ENCODE measurements at places on chromosomes 7 and 10.

DNA sequence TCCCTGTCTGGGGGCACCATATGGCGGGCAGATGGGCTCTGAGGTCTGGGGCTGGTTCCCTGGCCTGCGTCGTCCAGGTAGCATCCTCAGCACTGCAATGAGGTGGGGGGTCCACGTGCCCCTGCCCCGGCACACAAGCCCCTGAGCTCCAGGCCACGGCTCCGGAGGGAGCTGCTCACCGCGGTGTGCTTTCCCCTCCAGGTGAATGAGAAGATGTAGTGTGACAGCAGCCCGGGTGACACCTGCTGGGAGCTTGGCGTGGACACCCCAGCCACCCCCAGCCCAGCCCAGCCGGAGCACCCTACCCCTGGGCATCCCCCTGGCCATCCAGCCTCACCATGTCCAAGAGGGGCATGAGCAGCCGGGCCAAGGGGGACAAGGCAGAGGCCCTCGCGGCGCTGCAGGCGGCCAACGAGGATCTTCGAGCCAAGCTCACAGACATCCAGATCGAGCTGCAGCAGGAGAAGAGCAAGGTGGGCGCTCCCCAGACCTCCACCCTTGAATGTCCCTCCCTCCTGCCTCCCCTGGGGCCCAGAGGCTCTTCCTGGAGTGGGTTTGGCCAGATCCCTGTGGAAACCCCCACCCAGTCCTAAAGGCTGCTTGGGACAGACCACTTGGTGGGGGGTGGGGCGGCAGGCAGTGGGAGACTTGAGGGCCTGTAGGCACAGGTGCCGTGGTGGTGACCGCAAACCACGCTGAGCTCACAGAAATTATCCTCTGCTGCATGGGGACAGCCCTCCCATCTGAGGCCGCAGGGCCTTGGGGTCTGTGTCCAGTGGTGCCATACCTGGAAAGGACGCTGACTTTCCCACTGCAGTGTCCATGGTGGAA lies 38.9 kb downstream of the JAKMIP3 start:
- no peak for DNase-seq

DNA sequence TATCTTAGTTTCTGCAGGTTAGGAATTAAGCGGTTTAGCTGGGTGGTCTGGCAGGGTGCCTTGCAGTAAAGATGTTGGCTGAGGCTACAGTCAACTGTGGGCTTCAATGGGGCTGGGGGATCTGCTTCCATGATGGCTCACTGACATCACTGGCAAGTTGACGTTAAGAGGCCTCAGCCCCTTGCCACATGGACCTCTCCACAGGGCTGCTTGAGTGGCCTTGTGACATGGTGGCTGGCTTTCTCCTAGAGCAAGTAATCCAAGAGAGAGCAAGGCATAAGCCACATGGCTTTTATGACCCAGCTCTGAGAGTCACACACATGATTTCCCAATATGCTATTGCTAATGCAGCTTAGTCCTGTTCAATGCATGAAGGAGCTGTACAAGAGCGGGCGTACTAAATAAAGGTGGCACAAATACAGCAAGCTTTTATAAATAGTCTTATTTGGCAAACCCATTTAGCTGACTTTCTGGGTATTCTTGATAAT lies 109.1 kb downstream of the SEPTIN7 start:
- DNase-seq = no peak

DNA sequence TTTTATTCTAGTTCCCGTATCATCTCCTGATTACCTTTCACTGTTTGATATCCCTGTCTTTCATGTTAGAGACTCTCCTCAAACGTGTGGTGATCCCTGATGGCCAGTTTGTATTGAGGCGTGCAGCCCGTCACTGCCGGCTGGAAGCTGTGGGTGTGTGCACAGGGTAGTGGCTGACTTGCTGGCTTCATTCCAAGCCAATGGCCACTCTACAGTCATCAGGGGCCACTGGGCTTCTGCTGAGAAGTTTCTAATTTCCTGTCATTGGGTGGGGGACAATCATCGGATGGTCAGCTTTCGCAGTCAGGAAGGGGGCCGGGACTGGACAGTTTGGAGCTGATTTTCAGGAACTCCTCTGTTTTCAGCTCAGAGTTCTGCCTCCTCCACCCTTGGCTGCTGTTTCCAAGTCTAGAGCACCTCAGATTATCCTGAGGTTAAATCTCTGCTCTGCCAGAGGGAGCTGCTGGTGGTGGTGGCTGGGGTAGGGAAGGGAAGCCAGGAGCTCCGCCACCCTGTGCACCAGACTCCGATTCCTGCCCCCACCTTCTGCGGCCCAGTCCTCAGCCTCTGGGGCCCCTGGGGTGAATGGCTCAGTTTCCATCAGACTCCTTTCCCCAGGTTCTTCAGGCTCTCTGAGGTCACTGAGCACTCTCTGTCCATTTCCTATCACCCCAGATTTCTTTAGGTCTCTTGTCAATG lies 34.9 kb downstream of the BAIAP2L1 start:
- DNase-seq = no peak

DNA sequence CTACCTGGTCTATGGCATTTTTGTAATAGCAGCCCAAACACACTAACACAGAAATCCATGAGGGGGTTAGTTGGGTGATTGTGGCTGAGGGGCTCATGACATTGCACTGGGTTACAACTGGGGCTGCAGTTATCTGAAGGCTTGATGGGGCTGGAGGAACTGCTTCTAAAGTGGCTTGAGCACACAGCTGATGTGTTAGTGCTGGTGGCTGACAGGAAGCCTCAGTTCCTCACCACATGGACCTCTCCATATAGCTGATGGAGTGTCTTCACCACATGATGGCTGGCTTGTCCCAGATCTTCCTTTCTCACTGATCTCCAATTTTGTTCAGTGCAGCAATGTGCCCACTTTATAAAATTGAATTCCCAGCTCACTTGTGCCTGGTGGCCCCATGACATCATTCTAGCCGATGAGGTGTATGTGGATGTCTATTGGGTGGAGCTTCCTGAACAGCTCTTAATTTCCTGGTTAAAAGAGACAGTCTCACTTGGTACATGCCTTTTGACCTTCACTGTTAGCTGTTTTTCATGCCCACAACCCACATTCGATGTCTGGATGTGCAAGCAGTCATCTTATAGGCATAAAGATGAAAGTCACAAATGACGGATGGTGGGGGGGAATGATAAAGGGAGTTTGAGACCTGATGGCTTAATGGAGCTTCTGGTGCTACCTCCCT lies 166.9 kb upstream of the BMPER start:
- DNase-seq = no peak

- DNase-seq = no peak
Observed at GRCh38 chr7:87413029-87413428, 62.5 kb downstream of the ABCB4 start.

- no peak for DNase-seq
Observed at GRCh38 chr10:44353721-44354120, 31.2 kb downstream of the CXCL12 start.

GRCh38 chr10:119441151-119441821 lies 101.2 kb downstream of the RGS10 start:
- DNase-seq = no peak

- DNase-seq = no peak
Observed at GRCh38 chr7:74443543-74444247, 10.0 kb upstream of the GTF2IRD1 start.

- no peak for DNase-seq
Observed at GRCh38 chr10:86105181-86105580, 261.4 kb downstream of the GRID1 start.

DNA sequence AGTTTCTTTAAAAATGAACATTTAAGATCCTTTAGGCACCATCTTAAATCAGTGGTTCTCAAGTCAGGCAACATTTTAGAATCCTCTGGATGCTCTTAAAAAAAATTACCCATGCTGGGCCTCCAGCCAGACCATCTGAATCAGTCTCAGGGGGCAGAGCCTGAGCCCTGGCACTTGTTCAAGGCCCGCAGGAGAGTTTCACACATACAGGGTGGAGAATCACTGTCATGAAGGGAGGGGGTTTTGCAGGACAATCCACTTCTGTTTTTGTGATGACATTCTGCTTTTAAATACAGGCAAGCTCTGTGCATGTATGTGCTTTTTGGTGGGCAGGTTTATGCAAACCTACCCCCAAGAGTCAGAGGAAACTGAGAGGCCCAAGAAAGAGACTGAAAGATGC lies 268.6 kb downstream of the SEC23IP start:
- no peak for DNase-seq

DNA sequence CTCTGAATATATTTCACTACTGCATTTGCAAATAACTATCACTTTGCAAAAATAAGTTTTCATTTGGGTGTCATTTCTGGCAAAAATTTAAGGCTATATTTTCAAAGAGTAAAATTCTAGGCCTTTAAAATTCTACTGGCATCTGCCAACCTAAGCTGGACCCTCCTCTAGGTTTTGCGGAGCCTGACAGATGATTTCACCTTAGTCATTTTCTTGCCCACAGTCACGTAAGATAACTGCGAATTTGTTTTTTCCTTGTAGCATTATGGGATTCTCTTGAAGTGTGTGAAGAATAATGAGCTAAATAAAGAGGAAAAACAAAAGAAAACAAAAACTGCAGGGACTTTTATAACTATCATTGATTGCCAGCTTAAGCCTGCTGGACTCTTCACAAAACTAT lies 7.8 kb downstream of the MEOX2 start:
- no peak for DNase-seq

DNA sequence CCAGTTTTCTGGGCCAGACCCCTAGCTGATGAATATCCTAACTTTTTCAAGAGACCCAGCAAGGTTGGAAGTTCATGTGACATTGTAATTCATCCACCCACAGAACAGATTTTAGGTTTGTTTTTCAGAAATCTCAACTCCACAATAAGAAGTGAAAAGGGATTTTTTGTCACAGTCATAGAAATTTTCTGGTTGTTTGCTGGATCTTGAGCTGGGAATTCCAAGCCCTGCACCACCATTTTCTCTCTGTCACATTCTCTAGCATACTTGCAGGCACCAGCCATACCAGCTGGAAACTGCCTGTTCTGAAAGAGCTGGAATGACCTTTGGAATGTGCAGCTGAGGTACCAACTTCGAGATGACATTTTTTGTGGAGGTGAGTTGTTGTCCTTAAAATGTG lies 8.5 kb downstream of the TAS2R60 start:
- DNase-seq = no peak

DNA sequence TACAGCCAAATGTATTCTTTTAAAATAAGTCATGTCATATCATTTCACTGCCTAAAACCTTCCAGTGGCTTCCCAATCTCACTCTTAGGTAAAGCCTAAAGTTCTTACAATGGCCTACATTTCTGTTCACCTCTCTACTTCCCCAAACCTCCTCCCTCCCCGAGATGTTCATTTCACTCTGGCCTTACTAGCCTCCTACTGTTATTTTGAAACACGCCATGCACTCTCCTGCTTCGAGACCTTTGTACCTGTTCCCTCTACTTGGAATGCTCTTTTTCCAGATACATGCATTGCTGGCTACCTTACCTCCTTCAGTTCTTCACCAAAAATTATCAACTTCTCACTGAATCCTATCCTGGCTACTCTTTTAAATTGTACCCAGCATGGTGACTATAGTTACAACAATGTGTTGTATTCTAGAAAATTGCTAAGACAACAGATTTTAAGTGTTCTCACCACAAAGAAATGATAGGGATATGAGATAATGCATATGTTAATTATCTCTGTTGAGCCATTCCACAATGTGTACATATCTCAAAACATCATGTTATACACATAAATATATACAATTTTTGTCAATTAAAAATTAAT lies 50.6 kb upstream of the STRIP2 start:
- no peak for DNase-seq

DNA sequence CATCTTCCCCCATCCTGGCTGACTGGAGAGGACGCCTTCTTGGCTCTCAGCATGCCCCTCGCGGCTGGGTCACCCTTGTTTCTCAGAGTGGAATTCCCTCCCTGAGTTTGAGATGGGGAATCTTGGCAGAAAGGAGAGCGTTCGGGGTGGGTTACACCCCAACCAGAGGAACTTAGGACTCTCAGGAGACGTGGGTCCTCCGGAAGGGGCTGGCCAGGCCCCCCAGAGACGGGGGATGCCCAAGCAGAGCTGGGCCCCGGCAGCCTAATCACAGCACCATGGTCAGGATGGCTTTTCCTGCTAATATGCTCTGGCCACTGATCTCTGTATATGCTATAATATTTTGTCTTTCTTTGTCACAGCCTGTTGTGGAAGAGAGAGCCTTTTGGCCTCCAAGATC lies 214.3 kb downstream of the WDR37 start:
- DNase-seq = no peak

- no peak for DNase-seq
Observed at GRCh38 chr10:1186683-1186990, 130.5 kb downstream of the WDR37 start.

DNA sequence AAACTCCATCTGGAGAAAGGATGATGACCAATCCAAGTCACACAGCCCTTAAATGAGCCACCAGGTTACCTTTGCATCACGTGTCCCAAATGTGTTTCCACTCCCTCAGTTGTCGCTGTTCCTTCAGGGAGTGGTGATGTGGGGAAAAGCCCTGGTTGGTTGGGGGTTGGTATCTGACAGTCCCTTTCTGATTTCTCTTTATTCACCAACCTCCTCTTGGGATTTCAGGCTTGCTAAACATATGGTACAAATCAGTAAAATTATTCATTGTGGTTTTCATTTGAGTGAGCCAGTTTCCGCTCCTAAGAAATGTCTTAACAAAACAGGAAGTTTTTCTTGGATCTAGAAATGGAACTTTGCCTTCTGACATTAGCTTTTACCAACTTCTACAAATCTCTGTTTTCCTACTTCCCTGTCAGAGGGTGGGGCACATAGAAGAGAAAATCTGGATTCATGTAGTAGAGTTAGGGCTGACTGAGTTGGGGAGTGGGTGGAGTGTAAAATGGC lies 40.0 kb upstream of the KMT2E start:
- no peak for DNase-seq

DNA sequence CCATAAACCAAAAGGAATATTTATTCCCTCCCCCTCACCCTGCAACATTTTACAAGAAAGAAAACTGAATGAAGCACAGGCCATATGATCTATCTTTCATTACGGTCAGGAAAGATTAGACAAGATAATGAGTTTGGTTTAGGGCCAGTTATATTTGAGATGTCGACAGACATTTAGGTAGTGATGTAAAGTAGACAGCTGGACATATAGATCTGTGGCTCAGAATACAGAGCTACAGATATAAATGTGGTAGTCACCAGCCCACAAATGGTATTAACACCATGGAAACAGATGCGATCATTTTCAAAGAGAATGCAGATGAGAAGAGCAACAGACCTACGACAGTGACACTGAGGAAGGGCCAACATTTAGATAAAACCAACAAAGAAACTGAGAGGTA lies 142.5 kb downstream of the SRPK2 start:
- no peak for DNase-seq

- DNase-seq = no peak
Observed at GRCh38 chr7:100967292-100967863, 2.0 kb upstream of the MUC12 start.

- no peak for DNase-seq
Observed at GRCh38 chr10:51255381-51255780, 181.1 kb downstream of the PRKG1 start.

GRCh38 chr7:36406156-36406555 lies 16.5 kb downstream of the ANLN start:
- no peak for DNase-seq

GRCh38 chr7:105808703-105809590 lies 67.5 kb downstream of the ATXN7L1 start:
- no peak for DNase-seq

GRCh38 chr10:28077889-28078288 lies 79.0 kb upstream of the ODAD2 start:
- no peak for DNase-seq
